Caudate nucleus (tissue), 63 donors: ENCODE measurements at places on chromosomes 16 and 17.

DNA sequence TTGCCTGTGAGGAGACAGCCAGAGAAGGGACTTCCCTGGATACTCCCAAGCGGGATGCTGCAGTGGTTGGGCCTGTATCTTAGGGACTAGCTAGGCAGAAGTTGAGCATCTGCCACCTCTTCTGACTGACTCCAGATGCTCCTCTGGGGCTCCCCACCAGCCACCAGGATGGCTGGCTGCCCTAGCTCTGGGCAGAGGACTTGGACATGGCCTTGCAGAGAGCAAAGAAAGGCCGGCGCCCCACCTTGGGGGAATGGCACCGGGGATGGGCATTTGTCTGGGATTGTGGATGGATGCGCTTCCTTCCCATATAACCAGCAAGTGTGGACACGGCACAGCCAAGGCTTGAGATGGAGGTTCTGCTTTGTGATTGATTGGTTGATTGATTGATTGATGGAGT is 69.0 kb downstream of the OR1D5 start:
- DNase-seq: no peak

DNA sequence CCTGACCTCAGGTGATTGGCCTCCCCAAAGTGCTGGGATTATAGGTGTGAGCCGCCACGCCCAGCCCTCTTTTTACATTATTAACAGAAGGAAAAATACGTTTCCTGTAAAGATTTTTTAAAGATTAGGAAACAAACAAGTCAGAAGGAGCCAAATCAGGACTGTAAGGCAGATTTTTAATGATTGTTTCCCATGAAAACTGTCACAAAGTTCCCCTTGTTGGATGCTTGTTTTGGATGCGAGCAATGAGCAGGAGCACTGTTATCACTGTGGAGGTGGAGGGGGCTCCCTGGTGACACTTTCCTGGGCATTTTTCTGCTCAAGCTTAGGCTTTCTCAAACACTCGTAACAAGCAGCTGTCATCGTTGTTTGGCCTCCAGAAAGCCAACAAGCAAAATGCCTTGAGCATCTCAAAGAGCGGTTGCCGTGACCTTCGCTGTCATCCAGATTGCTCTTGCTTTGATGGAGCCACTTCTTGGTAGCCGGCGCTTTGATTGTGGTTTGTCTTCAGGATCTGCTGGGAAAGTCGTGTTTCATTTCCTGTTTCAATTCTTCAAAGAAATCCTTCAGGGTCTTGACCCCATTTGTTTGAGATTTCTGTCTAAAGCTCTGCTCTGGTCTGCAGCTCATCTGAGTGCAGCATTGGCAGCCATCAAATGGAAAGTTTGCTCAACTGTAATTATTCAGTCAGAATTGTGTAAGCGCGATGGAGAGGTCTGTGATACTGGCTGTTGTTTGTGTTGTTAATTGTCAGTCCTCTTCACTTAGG is 128.7 kb downstream of the RPTOR start:
- no peak for DNase-seq

- DNase-seq: no peak
These were observed 23.2 kb upstream of the MEAK7 start for GRCh38 chr16:84527532-84528269.

- DNase-seq: no peak
These were observed 5.3 kb upstream of the KAT7 start for GRCh38 chr17:49783071-49783715.

- DNase-seq: no peak
These were observed 43.3 kb downstream of the SALL1 start for GRCh38 chr16:51107742-51108141.

- DNase-seq: no peak
These were observed 60.5 kb downstream of the NF1 start for GRCh38 chr17:31155208-31155810.

DNA sequence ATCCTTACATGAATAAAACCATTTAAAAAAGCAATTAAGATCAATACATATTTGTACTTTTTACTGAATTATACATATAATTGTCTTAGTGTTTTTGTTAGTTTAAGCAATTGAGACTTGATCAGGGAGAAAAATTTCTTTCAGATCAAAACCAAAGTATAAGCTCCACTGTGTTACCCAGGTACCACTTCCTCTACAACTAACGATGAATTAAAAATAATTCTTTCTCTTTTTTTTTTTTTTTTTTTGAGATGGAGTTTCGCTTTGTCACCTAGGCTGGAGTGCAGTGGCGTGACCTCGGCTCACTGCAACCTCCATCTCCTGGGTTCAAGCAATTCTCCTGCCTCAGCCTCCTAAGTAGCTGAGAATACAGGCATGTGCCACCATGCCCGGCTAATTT is 6.8 kb downstream of the FBXO47 start:
- no peak for DNase-seq

- DNase-seq: no peak
These were observed 207.7 kb downstream of the LAT start for GRCh38 chr16:29192329-29193247.

DNA sequence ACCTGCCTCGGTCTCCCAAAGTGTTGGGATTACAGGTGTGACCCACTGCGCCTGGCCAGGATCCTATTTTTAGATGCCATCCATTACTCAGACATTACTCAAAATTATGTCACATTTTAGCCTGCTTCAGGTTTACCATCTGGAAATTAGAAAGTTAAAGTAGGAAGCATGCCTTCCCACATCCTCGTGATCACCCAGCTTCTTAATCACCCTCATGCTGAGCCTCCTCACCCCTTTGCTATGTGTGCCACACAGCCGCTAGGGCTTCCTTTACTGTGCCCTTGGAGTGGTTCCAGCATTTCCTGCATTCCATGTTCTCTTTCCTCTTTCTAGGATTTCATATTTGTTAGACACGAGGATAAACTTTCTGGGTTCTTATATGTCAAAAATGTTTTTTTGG is 9.3 kb downstream of the ADORA2B start:
- DNase-seq: no peak

GRCh38 chr16:74950511-74950910 is 34.4 kb downstream of the WDR59 start:
- DNase-seq: no peak

DNA sequence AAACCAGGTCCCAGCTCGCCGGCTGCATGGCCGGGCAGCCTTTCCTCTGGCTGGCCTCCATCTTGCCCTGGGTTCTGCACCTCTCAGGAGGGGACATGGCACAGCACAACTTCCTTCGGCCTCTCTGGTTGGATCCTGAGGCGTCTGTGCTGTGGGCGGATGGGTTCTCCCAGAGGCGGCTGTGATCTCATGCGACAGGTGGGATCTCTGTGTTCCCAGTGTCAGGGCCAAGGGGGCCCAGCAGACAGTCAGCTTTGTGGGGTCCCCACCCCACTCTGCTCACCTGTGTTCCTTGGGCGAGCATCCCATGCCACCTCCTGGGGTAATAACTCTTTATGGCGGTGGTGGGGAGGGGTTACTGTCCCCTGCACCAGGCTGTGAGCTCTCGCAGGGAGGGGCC is 35.8 kb downstream of the FA2H start:
- DNase-seq: no peak

- no peak for DNase-seq
These were observed 36.4 kb downstream of the KNOP1 start for GRCh38 chr16:19681637-19682036.

- no peak for DNase-seq
These were observed 102.3 kb downstream of the NPIPB11 start for GRCh38 chr16:29304251-29304650.

DNA sequence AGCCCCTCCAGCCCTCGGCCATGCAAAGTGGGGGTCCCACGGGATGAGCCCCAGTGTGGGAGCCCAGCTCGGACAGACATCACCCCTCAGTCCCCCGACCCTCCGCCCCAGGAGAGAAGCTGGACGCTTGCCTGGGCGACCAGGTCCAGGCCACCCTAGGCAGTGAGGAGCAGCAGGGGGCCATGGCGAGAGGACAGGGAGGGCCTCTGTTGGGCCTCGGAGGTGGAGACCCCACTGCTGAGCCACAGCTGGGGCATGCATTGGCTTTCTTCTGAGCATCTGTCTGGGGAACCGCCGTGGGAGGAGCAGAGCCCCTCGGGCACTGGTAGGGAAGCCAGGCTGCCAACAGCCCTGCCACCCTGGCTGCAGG is 13.0 kb downstream of the ACTG1 start:
- DNase-seq: no peak

DNA sequence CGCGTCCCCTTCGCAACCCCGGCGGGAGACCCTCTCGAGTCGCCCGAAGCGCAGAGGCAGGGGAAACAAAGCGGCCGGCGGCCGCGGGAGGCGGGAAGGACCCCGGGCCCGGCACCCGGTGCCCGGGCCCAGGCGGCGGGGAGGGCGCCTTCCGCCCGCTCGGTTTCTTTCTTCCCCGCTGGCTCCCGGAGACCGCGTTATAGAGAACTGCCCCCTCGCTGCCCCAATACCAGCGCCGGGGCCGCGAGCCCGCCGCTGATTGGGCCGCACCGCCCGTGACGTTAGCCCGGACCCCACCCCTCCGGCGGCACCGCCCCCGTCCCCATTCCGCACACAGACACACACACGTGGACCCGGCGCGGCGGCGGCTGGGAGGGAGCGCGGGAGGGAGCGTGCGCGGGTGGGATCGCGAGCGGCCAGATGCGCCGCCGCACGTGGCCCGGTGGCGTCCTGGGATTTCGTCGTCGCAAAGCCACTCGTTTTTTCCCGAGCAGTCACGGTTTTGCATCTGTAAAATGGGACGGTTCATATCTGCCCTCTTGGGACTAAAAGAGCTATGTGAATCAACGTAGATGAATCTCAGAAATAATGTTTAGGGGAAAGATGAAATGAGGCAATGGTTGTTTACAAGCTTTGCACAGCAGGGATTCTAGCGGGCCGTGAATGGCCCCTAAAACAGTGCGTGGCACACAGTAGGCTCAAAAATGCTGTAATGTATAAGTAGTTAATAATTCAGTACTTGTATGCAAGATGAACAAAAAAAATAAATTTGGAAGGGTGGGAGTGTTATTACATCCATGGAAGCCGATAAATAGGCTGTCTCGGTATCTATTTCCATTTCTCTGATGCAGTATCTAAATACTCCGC is at the start of gene EPOP:
Gene EPOP (minus strand): TSS at position 209 of the 867 bp plus-strand sequence. CDS start 462 bp downstream, outside the sequence.
- DNase-seq: peak; percentile 31

DNA sequence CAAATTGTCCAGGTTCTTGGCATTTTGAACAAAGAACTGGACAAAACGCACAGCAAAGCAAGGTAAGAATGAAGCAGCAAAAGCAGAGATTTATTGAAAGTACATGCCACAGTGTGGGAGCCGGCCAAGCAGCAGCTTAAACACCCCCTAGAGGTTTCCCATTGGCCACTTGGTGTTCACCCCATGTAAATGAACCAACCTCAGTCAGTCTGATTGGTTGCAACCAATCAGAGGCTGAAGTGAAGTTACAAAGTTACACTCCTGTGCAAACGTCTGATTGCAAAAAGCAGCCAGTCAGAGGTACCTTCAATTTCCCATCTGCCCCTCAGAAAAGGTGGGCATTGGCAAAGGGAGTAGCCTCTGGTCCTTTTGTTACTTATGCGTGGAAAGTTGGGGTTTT is 8.8 kb upstream of the ZNF263 start:
- DNase-seq: no peak

DNA sequence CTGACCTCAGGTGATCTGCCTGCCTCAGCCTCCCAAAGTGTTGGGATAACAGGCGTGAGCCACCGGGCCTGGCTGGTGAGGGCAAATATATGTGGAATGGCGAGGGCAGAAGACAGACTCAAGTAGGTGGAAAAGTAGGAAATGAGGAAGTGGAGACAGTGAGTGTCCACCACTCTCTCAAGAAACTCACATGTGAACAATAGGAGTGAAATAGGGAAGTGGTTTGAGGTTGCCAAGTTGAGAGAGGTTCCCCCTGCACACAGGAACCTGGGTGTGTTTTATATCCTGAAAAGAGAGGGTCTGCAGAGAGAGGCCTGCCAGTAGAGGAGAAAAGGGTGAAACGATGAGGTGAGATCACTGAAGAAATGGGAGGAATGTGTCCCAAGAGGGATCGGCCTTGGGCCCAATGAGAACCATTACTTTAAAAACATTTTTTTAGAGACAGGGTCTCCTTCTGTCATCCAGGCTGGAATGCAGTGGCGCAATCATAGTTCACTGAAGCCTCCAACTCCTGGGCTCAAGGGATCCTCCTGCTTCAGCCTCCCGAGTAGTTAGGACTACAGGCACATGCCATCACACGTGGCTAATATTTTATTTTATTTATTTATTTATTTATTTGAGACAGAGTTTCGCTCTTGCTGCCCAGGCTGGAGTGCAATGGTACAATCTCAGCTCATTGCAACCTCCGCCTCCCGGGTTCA is 17.1 kb upstream of the CORO1A start:
- no peak for DNase-seq

- no peak for DNase-seq
These were observed 93.1 kb downstream of the SALL1 start for GRCh38 chr16:51057969-51058337.

DNA sequence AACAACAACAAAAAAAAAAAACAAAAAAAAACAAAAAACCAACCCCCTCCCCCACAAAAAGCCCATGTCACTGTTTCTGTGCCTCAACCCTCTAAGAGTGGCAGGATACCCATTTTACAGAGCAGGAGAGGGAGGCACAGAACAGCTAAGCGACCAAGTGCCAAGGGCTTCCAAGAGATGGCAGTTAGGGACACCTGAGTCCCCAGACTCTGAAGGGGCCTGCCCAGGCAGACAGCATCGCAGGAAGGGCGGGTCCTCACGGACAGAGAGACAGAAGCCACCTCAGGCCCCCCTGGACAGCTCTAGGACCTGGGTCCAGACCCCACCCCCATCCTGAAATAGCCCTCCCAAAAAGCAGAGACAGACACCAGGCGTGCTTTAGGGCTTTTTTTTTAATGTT is 21.6 kb upstream of the CPSF4L start:
- no peak for DNase-seq

- no peak for DNase-seq
These were observed 58.1 kb downstream of the ZFHX3 start for GRCh38 chr16:72989579-72990551.

DNA sequence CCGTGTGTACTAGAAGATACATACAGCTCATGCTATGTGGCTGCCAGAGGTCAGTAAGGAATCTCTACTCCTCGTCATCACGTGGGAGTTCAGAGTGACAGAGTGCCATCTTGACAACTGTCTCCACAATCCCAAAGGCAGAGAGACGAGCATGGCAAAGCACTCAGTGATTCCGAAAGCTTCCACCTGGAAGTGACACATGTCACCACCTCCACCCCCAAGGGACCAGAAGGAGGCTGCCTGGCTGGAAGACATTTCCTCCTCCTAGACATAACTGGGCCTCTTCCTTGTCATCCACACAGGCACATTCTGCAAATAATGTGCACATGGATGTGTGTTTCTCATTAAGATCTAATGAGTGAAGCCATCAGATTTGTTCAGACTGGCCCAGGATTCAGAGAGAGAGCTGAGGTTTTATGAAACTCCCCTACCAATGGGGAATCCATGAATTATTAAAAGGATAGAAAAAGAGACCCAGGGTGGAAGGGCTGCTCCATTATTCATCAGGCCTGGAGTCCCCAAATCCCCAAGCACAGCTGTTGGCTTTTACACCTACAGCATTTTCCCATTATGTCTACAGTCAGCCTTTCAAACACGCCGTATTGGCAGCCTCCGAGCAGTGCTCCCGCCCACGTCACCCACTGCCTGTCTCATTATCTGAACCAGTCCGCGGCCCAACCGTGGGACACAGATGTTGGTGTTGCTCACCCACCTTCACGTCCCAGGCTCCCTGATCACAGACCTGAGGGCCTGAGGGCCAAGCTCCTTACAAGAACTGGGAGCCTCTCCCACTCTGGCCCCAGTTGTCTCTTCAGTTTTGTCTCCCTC is 3.3 kb upstream of the CACNG5 start:
- DNase-seq: peak; percentile 8
